Stimulated activated naive CD4-positive, alpha-beta T cell treated with Interleukin-2 at 50 U/mL for 16 hours (primary cell): ENCODE measurements at places on chromosomes 7 and 10.

DNA sequence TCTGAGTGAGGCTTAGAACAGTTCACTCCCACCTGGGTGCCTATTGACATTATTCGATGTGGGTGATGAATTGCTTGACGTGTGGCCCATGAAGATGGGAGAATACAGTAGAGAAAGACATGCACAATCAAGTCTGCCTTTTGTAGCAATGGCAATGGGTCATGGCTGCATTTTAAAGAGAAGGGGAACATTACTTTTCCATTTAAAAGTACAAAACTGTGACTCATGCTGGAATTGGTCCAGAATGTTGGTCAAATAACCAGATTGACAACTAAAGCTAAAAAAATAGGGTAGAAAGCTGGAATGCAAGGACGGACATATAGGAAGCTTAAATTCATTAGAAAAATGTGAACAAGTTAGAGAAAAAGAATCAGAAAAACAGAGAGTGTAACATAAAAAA, 104.1 kb upstream of the SLC25A13 start:
- DNase-seq: no peak

GRCh38 chr7:132351954-132352499, 224.2 kb downstream of the PLXNA4 start:
- no peak for DNase-seq

GRCh38 chr7:20791538-20792434, 5.1 kb upstream of the SP8 start:
- DNase-seq: no peak

DNA sequence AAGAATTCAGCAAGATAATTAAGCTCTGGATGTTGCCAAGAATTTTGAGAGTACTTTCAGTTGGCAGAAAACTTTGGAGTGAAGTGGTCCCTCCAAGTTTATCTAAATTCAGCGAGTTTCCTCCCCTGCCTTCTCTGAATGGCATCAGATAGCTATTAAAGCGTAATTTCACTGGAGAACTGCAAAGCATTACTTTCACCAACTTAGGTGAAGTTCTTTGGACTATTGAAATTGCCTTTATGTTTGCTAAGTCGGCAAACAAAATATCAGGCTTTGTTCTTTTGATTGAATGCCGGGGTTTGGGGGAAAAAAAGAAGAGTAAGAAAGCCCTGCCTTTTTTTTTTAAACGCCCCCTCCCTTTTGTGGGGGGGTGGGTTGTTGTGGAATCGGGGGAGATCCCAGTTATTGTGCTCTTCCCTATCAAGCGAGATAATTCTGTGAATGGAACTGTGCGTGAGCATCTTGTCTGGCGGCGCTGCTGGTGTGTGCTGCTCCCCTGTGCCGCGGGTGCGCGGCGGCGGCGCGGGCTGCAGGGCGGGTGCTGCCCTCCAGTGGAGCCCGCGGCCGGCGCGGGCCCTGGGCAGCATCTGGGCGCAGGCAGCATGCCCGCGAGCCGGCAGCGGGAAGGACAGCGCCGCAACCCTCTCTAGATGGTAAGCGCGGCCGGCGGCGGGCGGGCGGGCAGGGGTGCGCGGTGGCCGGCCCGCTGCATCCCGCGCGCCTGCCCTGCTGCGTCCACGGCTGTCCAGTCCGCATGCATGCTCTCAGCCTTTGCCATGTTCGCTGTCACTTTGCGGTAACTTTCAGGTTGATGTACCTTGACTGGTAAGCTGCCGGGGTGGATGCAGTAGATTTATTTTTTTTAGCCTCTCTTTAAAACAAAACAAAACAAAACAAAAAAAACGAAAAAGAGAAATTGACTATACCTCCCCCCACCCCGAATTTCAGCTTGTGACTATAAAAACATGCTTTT, 176.5 kb downstream of the TCF7L2 start:
- DNase-seq: peak; percentile 18

GRCh38 chr10:79482741-79483140, 29.6 kb upstream of the EIF5AL1 start:
- DNase-seq: no peak

DNA sequence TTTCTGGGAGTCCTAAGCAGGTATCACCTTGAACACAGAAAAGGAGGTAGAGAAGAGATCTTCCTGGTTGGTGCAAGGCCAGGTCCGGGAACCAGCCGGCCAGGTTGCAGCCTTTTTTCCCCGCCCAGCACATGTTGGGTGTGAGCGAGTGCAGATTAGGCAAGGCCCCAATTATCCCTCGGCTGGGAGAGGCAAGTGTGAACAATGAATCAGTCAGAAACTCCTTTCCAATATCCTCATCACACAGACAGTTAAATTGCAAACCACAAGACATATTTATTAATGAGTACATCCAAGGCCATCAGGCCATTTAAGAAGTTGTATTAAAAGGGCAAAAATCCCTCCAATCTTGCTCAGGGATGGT, 115.0 kb upstream of the AFAP1L2 start:
- no peak for DNase-seq

- DNase-seq: no peak
These were observed 31.8 kb upstream of the VPS41 start for GRCh38 chr7:38940774-38941173.

GRCh38 chr10:79007421-79008319, 61.1 kb upstream of the ZMIZ1 start:
- DNase-seq: no peak

DNA sequence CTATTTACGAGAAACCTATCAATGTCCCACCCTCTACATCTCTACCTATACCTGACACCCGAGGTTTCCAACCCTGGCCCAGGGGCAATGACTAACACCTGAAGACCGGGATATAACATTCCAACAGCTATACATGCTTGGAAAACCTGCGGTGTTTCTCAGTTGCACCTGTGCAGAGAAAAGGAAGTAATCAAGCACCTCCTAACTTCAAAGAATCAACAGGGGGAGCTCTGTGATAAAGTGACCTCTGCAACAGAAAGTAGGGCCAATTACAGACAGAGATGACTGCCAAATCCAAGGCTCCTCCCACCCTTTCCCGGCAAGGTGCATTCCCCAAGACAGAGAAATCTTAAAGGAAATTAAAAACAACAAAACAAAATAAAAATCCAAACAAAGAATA, 41.3 kb downstream of the CCDC6 start:
- no peak for DNase-seq

DNA sequence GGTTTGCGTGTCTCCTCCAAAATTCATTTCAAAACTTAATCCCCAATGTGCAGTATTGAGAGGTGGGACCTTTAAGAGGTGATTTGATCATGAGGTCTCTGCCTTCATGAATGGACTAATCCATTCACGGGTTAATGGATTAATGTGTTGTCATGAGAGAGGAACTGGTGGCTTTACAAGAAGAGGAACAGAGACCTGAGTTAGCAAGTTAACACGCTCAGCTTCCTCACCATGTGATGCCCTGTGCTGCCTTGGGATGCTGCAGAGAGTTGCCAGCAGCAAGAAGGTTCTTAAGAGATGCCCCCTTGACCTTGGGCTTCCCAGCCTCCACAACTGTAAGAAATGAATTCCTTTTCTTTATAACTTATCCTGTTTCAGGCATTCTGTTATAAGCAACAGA, 3.7 kb upstream of the TCTN3 start:
- no peak for DNase-seq

- no peak for DNase-seq
These were observed 299.4 kb upstream of the NPVF start for GRCh38 chr7:25527665-25528170.

DNA sequence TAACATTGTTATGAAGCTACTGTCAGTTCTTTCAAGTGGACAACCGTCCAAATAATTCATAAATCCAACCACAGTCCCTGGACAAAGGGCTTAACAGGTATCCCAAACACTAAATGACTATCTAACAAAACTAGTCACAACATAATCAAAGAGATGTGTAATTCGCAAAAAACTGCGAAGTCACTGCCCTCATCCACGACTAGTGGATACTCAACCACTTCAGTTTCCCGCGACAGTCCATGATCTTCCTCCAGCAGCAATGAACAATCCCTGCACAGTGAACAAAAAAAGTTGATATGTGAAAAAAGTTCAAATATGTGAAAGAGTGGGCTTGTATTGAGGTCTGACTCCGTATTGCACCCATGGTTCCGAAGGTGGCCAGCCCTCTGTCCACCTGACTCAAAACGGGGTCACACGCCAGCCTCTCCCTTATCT, 287 bp downstream of the DCLRE1A start:
- no peak for DNase-seq

DNA sequence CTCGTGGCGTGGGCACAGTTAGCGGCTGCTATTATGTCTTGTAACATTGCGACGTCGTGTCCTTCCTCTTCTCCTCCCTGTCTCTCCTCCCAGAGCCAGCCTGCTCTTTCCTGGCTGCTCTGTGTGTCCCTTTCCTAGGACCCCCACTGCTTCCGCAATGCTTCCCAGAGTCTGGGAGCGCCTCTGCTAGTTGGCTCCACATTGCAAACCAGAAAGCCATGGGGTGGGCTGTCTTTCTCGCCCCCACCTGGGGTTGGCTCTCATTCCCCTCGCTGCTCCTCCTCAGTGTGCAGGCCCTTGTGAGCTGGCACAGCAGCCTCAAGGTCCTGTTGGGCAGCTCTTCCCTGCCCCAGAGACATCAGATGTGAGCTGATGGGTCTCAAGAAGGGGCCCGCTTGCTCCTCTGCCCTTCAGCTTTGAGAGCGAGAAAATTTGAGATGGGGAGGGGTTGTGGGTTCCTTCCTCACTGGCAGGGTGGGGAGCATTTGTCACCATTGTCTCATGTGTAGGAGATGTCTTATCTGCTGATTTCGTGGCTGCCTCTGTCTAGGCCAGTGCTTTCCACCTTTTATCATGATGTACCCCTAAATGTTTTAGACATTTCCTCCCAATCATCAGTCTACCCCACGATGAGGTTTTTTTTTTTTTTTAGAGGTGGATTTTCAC, 3.3 kb downstream of the ADAMTS14 start:
- no peak for DNase-seq

DNA sequence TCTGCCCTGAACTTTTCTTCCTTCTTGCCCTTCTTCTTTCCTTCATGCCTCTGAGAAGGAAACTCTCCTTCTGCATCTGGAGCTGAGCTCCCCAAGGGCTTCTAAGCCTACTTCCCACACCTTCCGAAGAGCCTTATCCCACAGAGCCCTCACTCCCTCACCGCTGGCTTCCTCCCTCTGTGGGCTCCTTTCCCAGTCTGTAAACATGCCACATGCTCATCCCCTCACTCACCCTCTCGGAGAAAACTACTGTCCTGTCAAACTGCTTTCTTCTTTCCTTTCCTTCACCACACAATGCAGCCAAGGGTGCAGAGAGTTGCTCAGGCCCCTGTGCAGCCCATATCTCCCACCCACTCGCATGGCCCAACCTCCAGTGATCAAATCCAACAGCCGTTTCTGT, 18.1 kb downstream of the ANKRD16 start:
- no peak for DNase-seq

- DNase-seq: no peak
These were observed 2.4 kb downstream of the CCDC71L start for GRCh38 chr7:106658316-106659165.

GRCh38 chr7:130366564-130366963, 13.7 kb upstream of the CPA1 start:
- DNase-seq: no peak

DNA sequence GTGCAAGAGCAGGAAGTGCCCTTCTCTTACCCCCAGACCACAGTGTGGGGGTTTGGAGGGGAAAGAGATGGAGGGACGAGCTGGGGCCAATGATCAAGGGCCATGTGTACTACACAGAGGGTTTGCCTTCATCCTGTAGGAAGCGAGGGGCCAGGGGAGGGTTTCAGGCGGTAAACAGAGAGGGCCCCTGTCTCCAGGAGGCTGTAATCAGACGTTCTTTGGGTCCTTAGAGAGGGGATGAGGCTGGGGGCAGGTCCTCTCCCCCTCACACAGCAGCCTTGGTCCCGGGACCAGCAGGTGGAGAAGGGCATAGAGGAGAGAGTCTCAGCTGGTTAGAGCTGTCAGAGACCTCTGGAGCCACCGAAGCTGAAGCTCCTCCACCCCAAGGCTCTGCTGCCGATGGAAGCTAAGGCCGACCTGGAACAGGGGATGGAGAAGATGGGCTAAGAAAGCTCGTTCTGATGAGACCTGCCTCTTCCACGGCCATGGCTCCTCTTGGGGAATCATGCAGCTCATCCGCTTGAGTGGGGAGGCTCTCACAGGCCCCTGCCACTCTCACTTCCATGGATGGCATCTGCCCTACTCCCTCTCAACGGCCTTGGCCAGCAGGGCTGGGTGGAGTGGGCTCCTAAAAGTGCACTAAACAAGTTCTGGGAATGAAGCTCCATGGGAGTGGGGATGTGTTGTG, 3.5 kb downstream of the LOXL4 start:
- no peak for DNase-seq

DNA sequence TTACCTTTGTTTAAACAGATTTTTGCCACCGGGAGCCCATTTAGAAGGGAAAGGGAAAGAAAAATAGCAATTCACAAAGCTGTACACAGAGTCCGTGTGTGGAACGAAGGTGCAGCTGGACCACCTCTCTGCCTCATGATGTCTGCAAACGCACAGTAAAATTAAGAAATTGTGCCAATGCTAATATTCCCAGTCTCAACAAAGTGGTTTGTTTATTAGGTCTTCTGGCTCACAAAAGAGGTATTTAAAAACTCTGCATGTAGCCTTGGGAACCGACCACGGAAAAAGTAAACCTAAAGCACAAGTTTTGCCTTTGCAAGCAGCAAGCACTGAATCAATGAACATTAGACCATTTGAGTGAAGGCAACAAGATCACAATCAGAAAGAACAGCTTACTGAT, 57.7 kb downstream of the CREB3L2 start:
- DNase-seq: no peak

- no peak for DNase-seq
These were observed 40.0 kb upstream of the PFKFB3 start for GRCh38 chr10:6162589-6163356.

- DNase-seq: no peak
These were observed 209.8 kb downstream of the ZNF33B start for GRCh38 chr10:42428534-42428933.

- peak; percentile 95 for DNase-seq
These were observed at the start of gene PDCD4 for GRCh38 chr10:110871298-110872084. TSS of gene PDCD4 (plus strand) at chr10:110871928. CDS start at chr10:110876028, 4,100 bp downstream.

DNA sequence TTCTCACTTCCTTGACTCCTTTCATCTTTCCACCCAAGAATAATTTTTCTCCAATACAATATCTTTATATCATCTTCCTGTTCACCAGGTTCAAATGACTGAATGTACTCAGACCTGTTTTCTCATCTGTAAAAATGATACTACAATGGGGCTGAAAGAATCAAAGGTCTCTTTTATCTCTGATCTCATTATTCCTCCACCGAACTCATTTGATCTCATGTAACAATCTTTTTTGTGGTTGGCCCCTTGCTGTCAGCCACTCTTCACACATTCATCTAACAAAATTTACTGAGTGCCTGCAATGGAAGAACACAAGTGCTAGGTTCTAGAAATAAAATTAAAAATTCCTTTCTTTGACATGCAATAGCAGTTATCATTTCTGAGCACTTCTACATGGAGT, 65.0 kb downstream of the GRM8 start:
- DNase-seq: no peak

DNA sequence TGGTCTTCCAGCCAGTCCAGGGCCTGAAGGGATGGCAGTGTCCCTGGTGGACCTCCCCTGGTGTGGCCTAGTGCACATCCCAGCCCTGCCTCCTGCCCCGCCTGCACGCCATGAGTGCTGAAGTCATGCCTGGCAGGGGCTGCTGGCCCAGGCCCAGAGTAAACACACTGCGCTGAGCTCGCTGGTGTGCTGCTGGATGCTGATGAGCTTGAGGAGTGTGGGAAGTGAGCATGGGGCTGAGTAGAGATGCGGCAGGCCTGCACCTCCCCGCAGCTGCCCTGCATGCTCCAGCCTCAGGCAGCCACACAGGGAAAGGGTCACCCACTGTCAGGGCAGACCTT, 43.2 kb downstream of the HTRA1 start:
- no peak for DNase-seq

GRCh38 chr7:154383045-154383444, 330.8 kb downstream of the DPP6 start:
- DNase-seq: no peak

- no peak for DNase-seq
These were observed 21.5 kb upstream of the PPP3CB start for GRCh38 chr10:73517166-73517888.
